ENCODE measurements at places on chromosomes 5 and 9. TPM values are rescaled to one million over a fixed set of nuclear protein-coding genes. Genes with fewer than 3 reads are reported as not detected.

The NR5A1 gene
- not detected for polyA plus RNA-seq

The LMBRD2 gene
- 2.5 TPM for polyA plus RNA-seq

The EXOSC3 gene
- 36.5 TPM for polyA plus RNA-seq

The IL31RA gene
- polyA plus RNA-seq: not detected

The SPINK13 gene
- polyA plus RNA-seq: not detected
